ENCODE measurements at places on chromosomes 5 and 9.

DNA sequence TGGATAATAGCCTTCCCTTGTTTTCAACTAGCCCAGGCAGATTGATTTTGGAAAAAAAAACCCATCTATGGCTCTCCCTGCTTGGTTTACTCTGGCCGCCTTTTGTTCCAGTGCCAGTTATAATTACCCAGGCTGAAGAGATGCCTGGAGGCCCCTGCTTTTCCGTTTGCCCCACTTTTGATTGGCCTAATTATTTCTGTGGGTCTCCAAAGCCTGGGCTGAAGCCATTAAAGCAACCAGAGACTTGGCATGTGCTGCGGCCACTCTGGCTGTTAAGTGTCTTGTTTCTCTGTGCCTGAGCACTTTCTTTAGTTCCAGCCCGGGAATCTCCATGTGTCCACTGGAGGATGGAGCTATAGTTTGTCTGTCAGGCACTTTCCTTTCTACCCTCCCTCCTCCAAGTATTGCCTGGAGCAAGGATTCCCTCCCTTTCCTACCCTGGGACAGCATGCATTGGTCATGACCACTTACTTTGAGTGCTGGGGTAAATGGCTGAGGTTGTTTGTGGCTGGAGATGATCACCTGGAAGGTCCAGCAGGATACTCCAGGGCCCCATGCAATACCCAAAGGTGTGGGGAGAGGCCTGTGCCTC lies 105.1 kb upstream of the CTSL start:
- no peak for DNase-seq

GRCh38 chr9:124558777-124559470 lies 51.7 kb upstream of the NR5A1 start:
- DNase-seq, result no peak

DNA sequence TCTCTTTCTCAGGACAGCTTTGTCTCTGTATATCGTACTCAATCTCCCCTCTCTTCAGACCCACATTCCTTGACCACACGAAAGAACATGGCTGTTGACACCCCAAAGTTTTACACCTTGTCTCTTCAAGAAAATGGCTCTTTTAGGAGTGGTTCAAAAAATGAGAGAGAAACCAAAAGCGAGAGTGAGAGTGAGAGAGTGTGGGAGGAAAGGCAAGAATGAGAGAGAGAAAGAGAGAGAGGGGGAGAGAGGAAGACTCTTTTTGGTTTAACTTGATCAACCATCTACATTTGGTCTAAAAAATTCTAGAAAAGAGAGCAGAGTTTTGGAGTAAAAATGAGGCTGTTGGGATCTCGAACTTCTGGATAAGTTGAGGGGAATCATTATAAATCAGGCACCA lies 581.8 kb upstream of the WWC1 start:
- DNase-seq, result no peak

DNA sequence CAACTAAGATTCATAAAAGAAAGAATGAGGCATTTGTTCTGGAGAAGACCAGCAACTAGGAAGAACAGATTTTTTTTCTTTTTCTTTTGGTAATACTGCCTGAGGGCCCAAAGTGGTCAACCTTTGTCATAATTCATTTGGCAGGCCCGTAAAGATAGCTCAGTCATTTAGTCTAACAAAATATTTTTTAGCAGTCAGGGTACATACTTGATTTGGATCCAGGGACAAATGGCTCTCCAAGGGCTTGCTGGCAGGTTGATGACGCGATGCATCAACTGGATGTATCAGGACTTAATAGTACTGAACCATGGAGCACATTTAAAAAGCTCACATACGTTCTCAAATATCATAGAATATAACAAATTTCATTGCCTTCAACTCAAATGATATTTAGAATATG lies 203.4 kb upstream of the ZNF608 start:
- no peak for DNase-seq

DNA sequence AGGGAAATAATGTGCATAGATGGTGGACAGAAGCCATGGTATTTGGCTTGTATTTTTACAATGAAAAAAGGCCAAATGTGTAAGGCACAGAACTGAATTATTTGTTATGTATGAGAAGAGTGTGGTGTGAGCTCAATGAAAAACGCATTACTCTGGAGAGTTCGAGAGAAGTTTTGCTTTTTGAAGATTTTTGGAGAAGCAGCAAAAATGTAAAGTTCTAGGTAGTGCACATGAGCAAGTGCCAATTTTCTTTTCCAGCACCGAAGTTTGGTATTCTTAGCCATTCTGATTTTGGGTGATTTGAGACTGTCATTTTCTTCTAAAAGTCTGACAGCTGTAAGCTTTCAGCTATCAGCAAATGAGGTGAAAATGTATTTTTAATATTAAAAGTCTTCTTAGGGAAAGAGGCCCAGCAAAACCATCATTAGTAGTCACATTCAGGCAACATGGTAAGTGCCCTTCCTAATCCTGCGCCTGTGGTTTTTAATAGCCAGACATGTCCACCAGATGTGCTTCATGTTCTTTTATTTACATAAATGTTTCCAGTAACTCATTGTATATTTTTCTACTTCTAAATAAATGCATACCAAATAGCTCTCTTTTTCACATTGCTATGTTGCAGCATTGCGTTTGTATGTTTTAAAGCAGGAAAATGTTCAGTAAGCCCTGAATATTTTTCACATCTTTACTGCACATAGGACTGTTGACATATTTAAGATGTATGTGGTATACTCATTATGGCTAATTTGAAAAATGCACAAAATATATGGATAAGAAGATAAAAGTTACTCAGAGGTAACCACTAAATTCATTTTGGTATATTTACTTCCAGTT lies 50.4 kb downstream of the RASGRF2 start:
- no peak for DNase-seq

DNA sequence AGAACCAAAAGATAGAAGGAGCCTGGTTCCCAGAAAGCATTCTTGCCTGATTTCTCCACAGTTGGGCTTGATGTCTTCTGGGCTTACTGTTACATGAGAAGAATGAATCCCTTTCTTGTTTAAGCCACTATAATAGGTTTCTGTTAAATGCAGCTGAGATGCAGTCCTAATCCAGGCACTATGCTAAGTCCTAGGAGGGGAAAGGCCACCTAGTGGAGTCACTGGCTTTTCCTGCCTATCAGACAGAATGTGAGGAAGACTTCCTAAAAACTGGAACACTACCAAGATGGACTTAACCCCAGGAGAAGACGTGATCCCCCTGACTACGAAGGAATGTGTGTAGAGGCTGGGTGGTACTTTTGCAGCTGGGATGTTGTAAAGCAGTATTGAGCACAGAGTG lies 34.3 kb upstream of the FSD1L start:
- peak; percentile 46 for DNase-seq

DNA sequence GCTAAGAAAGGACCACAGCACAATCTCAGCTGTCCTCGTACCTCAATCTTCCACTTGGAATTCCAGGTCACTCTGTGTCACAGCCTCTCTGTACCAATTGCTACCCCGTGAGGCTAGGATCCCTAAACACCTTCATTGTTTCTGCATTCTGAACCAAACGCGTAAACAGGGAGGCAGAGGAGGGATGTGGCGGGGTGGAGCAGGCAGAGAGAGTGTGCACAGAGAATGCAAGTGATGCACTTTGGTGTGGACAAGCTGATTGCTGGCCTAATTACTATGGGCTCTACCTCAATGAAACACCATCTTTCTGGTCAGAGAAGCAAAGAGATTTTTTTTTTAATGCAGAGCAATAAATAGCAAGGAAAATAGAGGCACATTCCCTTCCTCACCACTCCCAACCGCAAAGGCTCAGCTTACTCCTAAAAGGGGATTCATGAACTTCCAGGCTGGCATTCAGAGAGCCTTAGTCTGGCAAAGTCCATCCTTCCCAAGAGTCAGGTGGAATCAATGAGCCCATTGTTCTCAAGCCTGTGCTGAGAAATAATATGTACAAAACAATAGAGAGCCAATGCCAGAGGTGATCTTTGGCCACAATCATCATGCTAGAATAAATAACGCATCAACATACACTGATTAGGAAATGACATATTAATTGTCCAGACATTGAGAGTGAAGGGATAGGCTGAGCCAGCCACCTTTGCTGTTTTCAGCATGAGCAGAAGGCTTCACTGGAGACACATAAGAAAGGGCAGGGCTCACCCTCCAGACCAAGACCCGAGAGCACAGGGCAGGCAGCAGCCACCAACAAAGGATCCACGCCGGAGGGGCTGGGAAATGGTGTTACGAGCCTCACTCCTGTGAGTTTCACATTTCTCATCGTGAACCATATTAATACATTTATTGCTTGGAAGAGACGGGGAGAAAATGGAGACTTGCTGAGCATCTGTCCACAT lies 278.8 kb downstream of the ENC1 start:
- DNase-seq, result no peak

- DNase-seq, result no peak
These were observed 13.9 kb upstream of the BRD3OS start for GRCh38 chr9:134011401-134011800.

DNA sequence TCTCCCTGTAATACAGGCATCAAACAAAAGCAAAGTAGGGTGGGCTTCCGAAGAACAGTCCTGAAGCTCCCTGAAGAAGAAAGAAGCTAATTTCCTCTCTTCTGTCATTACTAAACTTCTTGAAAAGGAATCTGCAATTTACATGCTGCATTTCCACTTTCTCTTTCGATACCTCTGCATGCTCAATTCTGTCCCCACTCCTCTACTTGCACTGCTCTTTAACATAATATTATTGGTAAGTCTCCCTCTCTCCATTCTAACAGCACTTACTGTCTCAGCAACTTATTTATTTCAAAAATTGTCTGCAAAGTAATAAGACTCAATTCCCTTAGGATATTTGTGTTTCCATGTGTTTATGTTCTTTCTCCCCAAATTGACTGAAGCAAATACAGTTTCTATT lies 3.9 kb upstream of the PLPP1 start:
- no peak for DNase-seq

DNA sequence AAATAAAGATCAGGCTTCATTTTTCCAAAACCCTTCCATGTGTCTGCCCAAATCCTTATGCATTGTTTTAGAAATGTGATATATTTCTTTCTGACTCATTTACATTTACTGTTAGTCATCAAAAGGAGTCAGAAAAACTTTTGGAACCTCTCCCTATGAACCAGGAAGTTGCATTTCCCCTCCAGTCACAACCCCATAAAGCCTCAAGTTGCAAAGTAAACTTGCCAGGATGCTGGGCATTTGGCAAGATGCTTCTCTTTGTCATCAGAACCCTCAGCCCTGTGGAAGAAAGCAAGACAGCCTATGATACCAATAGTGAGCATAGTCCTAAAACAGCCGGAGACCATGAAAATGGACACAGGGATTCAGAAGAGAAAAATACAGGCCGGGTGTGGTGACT lies 84.2 kb downstream of the MUSK start:
- DNase-seq, result peak; percentile 97

- DNase-seq, result no peak
These were observed 17.6 kb downstream of the DMRT3 start for GRCh38 chr9:994005-994404.

GRCh38 chr5:156735477-156735876 lies 114.6 kb upstream of the PPP1R2B start:
- no peak for DNase-seq

DNA sequence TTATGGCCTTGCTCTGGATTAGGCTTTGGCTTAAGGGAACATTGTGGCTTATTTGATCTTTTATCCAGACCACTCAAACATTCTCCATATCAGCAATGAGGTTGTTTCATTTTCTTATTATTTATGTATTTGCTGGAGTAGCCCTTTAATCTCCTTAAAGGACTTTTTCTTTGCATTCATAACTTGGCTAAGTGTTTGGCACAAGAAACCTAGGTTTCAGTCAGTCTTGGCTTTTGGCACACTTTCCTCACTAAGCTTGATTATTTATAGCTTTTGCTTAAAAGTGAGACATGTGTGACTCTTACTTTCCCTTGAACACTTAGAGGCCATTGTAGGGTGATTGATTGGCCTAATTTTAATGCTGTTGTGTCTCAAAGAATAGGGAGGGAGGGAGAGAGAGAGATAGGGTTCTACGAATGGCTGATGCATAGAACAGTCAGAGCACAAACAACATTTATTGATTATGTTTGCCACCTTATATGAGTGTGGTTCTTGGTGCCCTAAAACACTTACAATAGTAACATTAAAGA lies 2265.3 kb upstream of the C9orf72 start:
- no peak for DNase-seq

DNA sequence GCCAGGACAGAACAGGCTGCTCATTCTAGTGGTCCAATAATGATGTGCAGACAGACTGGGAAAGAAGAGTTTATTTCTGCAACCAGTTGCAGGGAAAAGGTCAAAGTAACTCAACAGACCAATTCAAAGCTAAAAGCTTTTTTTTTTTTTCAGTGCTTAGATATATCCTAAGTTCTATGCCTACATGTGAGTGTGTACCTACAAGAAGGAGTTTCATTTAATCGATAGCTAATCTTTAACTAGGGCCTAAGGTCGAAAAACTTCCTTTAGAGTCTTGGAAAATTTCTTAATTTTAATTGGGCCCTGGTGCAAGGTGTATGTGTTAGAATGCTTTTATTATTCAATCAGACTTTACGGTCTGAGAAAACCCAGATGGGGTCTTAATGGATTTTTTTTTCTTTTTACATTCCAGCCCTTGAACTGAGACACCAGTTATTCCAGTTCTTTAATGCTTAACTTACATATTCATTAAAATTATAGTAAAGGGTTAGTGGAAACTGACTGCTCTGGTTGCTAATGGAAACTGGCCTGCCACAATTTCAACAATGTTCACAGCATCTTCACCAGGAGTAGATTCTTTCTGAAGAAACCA lies 365.3 kb downstream of the MTRR start:
- DNase-seq, result no peak

GRCh38 chr9:137493364-137494103 lies 34.4 kb upstream of the NSMF start:
- no peak for DNase-seq

DNA sequence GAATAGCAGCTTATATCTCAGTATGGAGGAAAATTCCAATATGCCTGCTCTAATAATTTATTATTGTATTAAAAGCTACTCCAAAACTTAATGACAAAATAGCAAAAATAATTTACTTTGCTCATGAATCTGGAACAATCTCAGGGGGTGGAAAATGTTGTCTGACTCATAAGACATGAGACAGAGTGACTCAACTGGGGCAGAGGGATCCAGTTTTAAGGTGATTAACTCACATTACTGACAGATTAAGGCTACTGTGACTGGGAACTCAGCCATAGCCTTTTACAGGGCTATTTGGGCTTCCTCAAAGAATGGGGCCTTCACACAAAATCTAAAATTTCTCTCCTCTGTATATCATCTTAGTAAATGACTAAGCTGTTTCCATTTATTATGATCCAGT lies 1172.9 kb downstream of the CDH12 start:
- peak; percentile 82 for DNase-seq

- peak; percentile 45 for DNase-seq
These were observed 1.3 kb upstream of the ABCA2 start for GRCh38 chr9:137029058-137029936.
